Activated T-helper 1 cell treated with anti-CD3 and anti-CD28 coated beads, Interleukin-12 subunit alpha, Interleukin-12 subunit beta, Interleukin-2, Interleukin-4 antibody, amounts not matched to agents 30 ng/mL and 10 ng/mL and 1 ng/mL, durations not matched to agents 14 hours and 24 hours and 36 hours (primary cell): ENCODE measurements at places on chromosomes 16 and 17. TPM values are rescaled to one million over a fixed set of nuclear protein-coding genes. Genes with fewer than 3 reads are reported as not detected.

The RTN4RL1 gene
- 1.0 TPM in 2 replicates for total RNA-seq

The KCNJ16 gene
- total RNA-seq, result not detected in 2 replicates

The TBX4 gene
- not detected in 2 replicates for total RNA-seq

The CA4 gene
- total RNA-seq, result not detected in 2 replicates

The TAC4 gene
- not detected in 2 replicates for total RNA-seq

The TOP2A gene
- 161 and 174 TPM in 2 replicates for total RNA-seq

The CLDN6 gene
- not detected in 2 replicates for total RNA-seq

The NXN gene
- 0.24 and 0.31 TPM in 2 replicates for total RNA-seq

The TMEM235 gene
- total RNA-seq, result not detected in 2 replicates

The EVPLL gene
- 0.17 TPM in 1 of 2 replicates, not detected in the other for total RNA-seq

The ZPBP2 gene
- 0.37 TPM in 1 of 2 replicates, not detected in the other for total RNA-seq

The FN3K gene
- 1.9 and 2.7 TPM in 2 replicates for total RNA-seq

DNA sequence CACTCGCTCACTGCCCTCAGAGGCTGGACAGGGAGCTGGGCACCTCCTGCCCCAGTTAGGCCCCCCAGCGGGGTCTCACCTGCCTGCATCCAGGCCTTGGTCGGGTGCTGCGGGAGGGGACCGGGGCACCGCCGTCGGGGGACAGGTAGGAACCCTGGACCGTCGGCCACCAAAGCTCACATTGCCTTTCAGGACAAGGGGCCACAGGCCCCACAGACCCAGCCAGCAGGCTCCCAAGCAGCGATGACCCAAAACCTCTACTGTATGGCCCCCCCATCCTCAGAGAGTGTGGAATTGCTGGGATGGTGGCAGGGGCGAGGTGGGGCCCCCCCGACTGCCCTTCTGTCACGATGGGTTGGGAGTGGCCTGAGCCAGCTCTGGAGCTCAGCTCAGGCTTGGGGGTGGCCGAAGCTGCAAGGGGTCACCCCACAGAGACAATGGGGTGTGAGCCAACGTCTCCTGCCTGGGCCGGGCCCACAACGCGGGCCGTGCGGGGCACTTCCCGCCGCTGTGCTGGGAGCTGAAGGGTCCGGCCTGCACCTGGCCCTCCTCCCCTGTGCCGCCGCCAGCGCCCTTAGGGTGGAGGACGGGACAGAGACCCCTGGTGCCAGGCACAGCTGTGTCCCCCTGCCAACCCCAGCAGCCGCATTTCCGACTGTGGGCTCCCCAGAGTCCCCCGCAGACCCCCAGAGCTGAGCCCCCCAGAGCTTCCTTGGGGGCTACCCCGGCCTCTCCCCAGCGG is 498 bp downstream of the IGFALS start:
- DNase-seq, result no peak

- DNase-seq, result no peak
Measured at GRCh38 chr17:45973099-45973780, 25.8 kb upstream of the STH start.

GRCh38 chr17:34580685-34581445 is 1.5 kb downstream of the TMEM132E start:
- DNase-seq, result no peak

- DNase-seq, result no peak
Measured at GRCh38 chr16:30351586-30352419, 3.3 kb downstream of the CD2BP2 start.

GRCh38 chr16:47949714-47950113 is 206.1 kb downstream of the ABCC12 start:
- DNase-seq, result no peak

DNA sequence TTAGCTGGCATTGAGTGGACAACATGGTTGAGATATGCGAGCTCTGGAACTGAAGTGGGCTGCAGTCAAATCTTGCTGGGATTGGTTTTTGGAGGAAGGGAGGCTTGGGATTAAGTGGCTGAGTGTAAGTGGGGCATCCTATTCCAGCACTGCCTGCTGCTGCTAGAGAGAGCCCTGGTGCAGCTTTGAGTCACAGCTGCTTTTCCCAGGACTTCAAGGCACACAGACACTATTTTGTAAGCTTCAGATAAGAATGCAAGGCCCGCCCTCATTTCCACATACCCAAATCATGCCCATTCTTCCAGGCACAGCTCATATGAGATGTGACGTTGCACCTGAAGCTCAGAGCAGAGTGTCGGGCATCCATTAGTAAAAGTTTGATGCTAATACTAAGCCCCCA is 10.2 kb upstream of the MAF start:
- no peak for DNase-seq

- no peak for DNase-seq
Measured at GRCh38 chr17:9287306-9287705, 266.0 kb downstream of the NTN1 start.

- no peak for DNase-seq
Measured at GRCh38 chr16:46607529-46607928, 13.7 kb downstream of the SHCBP1 start.

DNA sequence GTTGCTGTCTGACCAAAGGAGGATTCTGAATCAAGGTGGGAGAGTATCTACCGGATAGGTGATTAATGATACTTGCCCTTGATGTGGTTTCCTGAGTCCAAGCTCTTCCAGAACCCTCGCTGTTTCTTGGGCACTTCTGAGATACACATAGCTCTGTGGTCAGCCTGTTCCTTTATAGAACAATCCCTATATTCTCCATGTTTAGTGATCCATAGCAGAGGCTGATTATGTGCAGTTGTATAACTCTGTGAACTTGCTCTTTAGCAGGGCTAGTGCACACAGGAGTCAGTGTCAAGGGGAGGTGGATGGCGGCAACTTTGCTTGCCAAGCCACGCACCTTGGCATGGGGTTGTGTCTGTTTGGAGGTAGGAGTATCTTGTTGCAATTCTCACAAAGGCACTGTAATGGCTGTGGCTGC is 36.1 kb downstream of the ARL4D start:
- no peak for DNase-seq

DNA sequence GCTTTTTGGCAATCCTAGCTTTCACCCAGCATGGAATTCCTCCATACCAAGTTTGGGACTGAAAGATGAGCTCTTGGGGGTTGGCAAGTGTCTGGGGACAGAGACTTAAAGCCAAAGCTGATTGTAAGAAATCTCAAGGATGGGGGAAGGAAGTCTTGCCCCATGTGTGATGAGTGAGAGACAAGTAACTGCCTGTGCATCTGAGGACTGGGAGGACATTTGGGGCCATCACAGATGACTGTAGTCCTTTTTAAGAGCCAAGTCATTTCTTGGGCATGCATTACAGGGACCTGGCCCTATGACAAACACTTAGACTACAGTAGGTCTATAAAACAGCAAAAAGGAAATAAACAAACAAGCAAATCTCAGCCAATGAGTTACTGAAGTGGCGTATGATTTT is 36.3 kb upstream of the CCL2 start:
- DNase-seq, result no peak

DNA sequence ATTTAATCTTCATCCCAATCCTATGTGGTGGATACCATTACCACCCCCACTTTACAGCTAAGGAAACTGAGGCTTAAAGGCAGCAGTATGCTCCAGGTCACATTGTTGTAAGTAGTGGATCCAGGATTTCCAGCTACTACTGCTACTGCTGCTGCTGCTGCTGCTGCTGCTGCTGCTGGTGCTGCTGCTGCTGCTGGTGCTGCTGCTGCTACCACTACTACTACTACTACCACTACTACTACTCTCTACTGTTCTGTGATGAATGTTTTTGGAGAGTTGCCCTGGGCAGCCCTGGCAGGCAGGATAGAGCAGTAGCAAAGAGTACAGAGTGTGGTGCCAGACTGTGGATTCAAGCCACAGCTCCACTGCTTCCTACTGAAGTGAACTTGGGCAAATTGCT is 49.3 kb upstream of the SLC12A3 start:
- DNase-seq, result no peak

DNA sequence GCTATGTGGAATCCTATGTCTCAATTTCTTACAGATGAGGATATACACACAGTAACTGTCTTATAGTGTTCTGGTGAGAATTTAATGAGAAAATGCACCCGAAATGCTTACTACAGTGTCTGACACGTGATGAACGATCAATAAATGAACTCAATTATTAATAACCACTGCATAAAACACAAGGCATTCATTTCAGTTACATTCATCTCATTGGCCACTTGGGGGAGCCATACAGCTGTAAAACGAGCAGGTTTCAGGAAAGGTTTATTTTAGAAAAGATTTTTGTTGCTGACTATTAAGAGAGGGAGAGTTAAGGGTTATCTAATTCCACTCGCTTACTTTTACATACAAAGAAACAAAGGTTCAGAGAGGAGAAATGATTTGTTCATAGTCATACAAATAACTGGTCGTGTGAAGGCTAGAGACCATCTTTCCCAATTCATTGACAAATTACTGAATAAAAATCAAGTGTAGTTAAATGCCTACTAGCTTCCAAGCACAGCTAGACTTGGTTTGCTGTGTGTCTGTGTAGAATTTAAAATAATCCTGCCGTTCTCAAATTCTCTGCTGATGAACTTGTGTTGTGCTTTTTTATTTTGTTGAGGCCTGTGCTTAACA is 160.1 kb downstream of the MAP2K4 start:
- DNase-seq, result no peak

- DNase-seq, result no peak
Measured at GRCh38 chr16:89064606-89065457, 28.8 kb upstream of the ACSF3 start.

DNA sequence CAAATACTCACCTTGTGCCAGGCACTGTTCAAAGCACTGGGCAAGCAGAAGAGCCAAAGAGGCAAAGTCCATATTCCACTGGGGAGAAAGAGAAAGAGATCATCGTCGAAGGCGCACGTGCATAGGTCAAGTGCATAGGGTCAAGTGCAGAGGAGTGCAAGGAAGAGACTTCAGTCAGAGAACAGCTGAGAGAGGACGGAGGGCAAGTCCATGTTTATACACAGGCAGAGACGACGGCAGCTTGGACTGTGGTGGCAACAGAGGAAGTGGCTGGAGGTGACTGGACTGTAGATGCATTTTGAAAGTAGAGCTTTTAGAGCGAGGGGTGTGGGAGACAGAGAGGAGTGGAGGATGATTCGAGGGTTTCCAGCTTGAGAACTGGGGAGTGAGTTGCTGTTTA is 74.7 kb upstream of the SDK2 start:
- DNase-seq, result no peak

DNA sequence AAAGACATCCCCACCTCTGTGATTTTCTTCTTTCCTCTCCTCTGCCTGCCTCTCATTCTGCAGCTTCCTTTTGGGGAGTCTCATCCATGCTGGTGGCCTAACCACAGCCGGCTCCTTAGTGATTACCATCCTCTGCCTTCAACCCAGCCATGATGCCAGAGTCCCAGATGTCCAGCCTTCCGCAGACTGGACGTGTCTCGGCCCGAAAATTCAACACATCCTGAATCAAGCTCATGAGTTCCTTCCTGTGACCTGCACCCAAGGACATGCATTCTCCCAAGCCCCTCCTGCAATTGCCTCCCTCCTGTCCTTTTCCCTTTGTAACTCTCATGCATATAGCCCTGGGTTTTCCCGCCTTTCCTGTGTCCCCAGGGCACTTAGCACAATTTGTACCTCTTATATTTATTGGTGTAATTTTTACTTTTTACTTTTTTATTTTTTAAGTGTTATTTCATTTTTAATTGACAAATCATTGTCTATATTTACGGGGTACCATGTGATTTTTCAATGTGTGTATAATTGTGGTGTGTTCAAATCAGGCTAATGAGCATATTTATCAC is 1.2 kb upstream of the SLC13A5 start:
- DNase-seq, result no peak

- no peak for DNase-seq
Measured at GRCh38 chr17:39799395-39799794, 61.7 kb downstream of the GRB7 start.

GRCh38 chr16:23679274-23679985 is 741 bp downstream of the PLK1 start:
- no peak for DNase-seq

DNA sequence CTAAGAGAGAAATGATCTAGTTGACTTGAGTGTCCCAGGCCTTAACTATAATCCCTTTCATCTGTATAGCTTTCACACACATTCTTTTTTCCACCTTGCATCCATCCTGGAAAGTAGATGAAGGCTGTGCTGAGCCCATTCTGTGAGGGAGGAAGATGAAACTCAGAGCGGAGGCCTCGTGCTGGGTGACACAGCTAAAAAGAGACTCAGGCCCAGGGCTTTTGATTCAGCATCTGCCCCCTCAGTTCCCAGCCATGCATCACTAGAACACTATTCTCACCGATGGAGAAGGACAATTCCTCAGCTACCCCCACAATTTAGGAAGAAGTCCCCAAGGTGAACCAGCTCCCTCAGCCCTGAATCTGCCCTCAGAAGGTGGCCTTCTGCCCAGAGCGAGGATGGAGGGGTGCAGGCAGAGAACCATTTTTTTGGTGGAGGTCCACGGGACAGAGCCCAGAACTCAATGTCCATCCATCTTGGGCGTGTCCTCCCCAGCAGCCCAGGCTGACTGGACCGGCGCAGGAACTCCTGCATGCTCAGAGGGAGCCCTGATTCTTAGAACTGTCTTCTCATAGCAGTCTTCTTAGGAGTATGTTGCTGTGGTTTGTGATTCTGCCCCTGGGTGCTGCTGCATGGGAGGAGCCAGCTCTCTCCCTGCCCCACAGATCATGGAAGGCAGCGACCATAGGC is 5.8 kb upstream of the MYCBPAP start:
- DNase-seq, result no peak

GRCh38 chr16:25031132-25031440 is 15.9 kb upstream of the ARHGAP17 start:
- no peak for DNase-seq

GRCh38 chr17:73617501-73617900 is 26.7 kb downstream of the SDK2 start:
- DNase-seq, result no peak

DNA sequence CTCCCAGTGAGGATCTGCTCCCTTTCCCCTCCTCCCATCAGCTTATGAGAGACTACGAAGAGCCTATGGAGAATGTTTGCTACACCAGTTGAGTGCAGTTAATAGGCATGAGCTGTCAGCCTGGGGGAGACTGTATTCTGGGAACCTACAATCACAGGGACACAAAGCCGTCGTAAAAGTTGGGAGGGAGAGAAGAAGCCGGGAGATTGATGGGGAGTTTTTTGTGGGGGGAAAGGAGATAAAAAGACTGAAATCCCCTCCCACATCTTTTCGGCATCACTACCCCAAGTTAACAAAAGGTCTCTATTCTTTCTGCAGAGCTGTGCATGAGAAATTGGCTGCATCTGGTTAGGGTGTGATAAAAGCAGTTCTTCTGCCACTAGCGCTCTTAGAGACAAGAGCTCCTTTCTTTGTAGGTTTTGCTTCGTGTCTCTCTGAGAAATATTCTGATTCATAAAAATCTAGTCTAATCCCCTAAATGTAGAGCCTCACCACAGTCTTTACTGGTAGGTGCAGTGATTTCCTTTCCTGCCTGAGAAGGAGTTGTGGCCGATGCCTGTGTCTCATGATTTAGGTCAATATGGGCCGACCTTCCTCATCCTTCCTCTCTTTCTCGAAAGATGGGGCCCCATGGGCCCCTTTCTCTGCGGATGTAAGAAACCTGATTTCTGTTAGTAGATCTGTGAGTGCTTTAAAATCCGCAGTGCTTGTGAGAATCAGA is 77.4 kb downstream of the BPTF start:
- no peak for DNase-seq

GRCh38 chr17:37570527-37571093 is 38.6 kb downstream of the SYNRG start:
- DNase-seq, result no peak

- DNase-seq, result no peak
Measured at GRCh38 chr17:6648181-6648580, 3.2 kb downstream of the MED31 start.

GRCh38 chr16:26334218-26335111 is 642.7 kb downstream of the HS3ST4 start:
- no peak for DNase-seq
